Activated naive CD4-positive, alpha-beta T cell treated with anti-CD3 and anti-CD28 coated beads, Interleukin-2, amount 10 ng/mL, durations not matched to agents 7 days and 5 days (primary cell): ENCODE measurements at places on chromosomes 5 and 9.

- DNase-seq, result no peak
Observed at GRCh38 chr9:134778841-134779411, 101.7 kb upstream of the FCN2 start.

GRCh38 chr9:110935829-110936228 lies 102.4 kb downstream of the LPAR1 start:
- no peak for DNase-seq

GRCh38 chr9:70902692-70903131 lies 218.7 kb downstream of the TRPM3 start:
- DNase-seq, result no peak

- DNase-seq, result no peak
Observed at GRCh38 chr9:95441081-95441480, 75.7 kb downstream of the PTCH1 start.

DNA sequence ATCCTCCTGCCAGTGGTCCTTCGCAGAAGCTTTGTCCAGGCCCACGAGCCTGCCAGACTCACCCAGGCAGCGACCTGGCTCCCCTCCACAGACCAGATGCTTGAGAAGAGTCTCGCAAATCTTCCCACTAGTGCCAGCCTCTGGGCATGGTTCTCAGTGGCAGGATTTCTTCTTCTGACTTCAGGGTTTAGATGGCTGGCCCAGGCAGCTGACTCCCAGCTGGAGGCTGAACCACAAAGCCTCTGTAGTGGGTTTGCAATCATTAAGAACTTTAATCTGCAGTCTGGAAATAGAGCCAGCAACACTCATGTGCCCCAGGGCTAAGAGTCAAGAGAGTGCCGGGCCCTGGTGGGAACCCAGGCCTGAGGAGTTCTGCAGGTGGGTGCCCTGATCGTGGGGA lies 90.6 kb upstream of the ICE1 start:
- no peak for DNase-seq

- DNase-seq, result no peak
Observed at GRCh38 chr9:89478821-89479668, 18.9 kb downstream of the SEMA4D start.

- peak; percentile 61 for DNase-seq
Observed at GRCh38 chr5:75052192-75053053, at the start of gene GCNT4. TSS of gene GCNT4 (minus strand) at chr5:75052558. CDS start at chr5:75030037, 22,521 bp downstream.

DNA sequence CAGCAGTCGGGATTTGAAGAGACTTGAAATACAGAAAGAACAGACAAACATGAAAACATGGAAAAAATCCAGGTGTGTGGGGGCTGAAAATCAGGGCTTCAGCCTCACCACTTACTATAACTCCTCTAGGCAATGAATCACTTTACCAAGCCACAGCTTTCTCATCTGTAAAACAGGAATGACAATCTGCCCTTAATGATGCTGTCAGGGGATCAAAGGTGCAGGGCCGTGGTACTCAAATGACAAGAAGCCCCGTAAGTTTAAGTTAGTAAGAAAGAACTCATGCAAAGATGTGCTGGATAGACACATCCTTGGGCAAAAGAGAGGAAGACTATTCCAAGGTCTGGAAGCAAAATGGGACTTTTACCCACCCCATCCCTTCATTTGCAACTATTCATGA lies 34.7 kb downstream of the FBXW2 start:
- DNase-seq, result no peak

DNA sequence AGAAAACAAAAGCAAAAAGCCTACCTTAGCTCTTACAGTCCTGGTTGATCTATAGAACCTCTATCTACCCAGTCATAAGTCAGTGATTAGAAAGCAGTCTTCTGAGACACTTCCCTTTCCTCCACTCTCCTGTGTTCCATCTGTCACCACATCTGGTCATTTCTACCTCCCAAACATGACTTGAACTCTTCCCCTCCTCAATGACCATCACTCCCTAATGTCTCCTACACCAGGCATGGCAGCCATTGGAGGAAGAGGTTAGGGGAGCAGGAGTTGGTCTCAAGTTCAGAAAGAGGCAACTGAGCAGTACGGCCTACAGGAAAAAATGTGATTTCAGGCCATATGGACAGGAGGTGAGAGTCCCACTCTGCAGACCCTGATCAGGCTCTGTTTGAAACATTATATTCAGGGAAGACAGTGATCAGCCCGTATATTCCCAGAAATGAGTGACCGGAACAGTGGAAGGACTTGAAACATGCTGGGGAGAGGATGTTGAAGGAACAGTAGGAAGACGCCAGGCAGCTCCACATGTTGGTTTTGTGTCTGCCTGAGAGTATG lies 12.0 kb downstream of the ABLIM3 start:
- no peak for DNase-seq

GRCh38 chr5:2207109-2207399 lies 324.3 kb upstream of the IRX4 start:
- DNase-seq, result no peak

GRCh38 chr5:94908889-94909480 lies 290.5 kb downstream of the SLF1 start:
- DNase-seq, result no peak

GRCh38 chr5:135883441-135883840 lies 12.2 kb downstream of the IL9 start:
- DNase-seq, result no peak

DNA sequence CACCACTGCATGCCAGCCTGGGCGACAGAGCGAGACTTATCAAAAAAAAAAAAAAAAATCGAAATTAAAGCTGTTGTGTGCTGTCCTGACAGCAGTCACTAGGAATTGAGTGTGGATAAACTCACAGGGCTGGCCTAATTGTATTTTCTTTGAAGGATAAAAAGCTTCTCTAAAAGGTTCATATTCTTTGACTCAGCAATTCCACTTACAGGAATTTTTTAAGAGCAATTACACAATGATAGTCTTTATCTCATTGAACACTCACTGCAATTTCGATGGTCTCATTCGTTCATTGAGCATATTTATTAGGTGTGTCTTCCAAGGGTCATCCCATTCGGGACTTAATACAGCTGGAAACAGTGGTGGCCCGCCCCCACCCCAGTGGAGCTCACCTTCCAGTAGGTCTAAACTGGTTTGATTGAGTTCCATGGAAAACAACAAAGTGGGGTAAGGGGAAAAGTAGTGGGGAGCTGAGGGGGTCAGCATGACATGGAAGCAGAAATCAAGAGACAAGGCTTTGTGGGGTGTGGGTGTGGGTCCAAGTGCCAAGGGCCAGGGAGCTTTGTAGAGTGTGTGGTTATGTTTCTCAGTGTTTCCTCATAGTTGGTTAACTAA lies 6.7 kb downstream of the CDK9 start:
- DNase-seq, result no peak

- DNase-seq, result no peak
Observed at GRCh38 chr9:100190339-100190738, 91.3 kb downstream of the INVS start.

DNA sequence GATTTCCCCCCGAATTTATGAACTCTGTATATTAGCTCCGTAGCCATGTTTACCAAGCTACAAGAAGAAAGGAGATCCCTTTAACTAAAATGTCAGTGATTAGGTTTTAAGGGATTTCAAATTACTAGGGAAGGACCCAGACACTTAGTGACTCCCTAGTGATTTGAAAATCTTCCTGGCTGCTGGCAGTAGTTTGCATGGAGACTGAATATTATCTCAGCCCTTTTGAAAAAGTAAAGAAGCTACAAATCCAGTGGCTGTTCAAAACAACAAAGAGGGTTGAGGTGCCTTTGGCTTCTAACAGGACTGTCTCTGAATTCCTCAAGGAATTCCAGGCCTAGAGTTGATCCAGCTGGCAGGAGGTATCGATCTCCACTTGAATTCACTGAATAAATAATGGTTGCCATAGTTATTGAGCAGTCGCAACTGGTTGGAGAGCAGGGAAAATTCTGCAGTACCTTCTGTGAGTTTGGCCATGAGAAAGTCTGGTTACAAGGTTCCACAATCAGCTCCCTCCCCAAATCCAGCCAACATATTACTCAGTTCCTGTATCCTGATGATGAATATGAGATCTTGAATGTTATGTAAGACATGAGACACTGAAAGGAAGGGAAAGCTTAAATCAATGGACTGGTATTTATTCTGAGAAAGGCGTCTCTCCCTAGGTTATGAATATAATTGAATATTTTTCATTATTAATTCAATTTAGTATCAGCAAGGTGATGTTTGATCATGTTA lies 37.7 kb downstream of the NR4A3 start:
- DNase-seq, result no peak

DNA sequence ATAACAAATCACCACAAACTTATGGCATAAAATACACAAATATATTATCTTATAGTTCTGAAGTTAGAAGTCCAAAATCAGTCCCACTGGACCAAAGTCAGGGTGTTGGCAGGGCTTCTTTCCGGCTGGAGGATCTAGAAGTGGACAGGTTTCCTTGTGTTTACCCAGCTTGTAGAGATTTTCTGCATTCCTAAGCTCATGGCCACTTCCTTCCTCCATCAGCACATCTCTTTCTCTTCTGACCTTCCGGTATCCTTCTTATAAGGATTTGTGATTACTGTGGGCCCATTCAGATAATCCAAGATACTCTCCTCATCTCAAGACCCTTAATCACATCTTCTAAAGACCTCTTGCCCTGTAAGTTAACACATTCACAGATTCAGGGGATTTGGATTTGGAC lies 97.6 kb downstream of the RAB3C start:
- no peak for DNase-seq

DNA sequence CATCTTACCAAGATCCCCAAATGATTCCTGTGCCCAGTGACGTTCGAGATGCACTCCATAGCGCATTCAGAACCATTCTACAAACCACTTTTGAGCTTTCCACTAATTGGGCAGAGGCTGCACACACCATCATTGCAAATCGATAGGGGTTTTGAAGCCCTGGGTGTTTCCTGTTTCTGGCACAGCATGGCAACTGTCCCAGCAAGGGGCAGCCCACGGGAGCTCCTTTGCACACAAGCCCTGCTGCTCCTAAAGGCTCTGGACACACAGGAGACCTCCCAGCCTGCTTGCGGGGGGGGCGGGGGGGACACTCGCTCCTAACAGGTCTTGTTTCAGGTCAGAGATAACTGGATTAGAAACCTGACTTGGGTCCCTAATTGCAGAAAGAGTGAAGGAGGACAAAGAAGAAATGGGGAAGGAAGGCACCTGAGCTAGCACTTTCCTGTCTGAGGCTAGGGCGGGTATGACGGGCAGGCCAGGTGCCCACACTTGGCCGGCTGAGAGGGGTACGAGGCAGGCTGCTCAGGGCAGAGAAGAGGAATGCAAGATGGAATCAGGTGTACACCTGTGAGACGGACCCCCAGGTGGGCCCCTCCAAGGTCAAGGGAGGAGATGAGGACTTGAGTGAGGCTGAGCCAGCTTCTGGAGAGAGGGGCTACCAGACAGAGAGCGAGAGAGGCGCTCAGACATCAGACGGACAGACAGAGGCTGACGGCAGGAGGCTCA lies 820 bp downstream of the FBP1 start:
- DNase-seq, result no peak

DNA sequence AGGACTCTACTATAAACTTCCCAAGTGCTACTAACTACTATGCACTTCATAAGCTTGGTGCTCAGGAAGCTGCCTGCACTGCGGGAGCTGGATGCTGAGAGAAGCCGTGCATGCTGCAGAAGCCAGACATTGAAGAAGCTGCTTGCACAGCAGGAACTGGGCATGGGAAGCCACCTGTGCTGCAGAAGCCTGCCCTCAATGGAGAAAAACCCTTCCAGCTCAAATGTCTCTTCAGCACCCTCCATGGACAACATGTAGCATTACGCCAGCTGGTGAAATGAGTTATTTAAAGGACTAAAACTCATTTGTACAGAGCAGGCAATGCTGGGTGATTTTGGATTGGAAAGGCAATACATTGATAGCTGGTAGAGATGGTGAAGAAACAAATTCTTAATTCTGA lies 247.2 kb downstream of the KIF4B start:
- DNase-seq, result no peak

DNA sequence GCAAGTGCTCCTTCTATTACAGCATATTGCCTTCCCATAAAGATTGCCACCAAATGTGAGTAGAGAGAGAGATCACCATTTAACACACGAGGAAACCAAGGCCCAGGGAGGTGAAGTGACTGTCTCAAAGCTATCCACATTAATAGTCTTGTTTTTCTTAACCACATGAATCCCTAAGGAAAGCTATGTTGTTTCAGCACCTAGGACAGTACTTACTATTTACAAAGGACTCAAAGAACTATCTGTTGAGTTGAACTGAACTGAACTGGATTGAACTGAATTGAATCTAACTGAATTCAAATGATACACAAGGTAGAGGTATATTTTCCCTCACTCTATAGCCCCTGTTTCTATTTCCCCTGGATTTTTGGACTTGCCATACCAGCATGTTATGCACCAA lies 430.4 kb downstream of the CAAP1 start:
- DNase-seq, result no peak

DNA sequence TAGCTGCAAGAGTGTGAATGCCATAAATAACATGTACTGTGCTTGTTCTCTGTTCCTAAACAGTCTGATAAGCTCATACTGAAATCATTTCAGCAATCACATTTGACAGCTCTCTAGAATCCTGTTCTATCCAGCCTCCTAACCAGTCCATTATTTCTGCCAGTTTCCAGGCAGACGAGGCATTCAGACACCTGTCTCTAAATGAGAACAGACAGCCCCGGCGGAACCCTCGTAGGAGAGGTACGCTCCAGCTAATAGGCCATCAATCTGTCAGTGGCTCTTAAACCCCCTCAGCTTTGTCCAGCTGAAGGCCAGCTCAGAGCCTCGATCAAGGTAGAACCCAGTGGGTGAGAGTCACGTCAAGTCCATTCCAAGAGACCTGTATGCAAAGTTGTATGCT lies 272.3 kb downstream of the GLIS3 start:
- no peak for DNase-seq

DNA sequence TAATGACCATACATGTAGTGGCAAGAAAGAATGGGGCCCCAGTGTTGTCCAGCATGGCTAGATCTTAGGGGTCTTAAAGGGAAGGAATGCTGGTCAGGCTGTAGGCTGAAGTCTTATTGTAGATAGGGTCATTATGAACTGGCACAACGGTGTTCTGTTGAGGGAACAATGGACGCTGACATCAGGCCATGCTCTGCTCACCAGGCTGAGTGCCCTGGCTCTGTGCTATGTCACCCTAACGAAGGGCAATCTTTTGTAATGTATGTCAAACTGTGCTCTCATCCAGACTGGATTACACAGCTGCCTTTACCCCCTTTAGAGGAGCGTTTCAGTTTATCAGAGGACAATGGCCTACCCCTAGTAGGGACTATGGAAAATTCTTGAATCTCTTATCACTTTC lies 14.6 kb upstream of the ZNF608 start:
- DNase-seq, result no peak

DNA sequence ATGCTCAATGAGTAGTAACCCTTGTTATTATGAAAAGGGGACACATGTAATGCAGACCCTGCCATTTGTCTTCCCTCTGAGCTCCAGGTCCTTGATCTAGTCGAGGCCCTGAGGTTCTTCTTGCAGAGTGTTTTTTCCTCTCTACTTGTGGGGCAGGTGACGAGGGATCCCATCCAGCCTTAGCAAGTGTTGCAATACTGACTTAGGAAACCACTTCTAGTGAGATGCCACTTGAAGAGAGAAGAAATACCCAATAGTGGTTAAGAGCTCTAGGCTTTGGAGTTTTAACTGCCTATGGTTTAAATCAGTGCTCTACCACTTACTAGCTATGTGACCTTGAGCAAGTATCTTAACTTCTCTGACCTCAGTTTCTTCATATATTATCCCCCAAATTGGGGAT lies 10.2 kb downstream of the PPARGC1B start:
- DNase-seq, result no peak

GRCh38 chr9:38153910-38154291 lies 84.9 kb upstream of the SHB start:
- DNase-seq, result no peak
